ENCODE measurements at places on chromosomes 1 and 21. TPM values are rescaled to one million over a fixed set of nuclear protein-coding genes. Genes with fewer than 3 reads are reported as not detected.

F5 gene
- total RNA-seq = not detected

GPR153 gene
- 2.9 TPM for total RNA-seq

TMEM59 gene
- 365 TPM for total RNA-seq

KPRP gene
- not detected for total RNA-seq

GRCh38 chr1:161330346-161330745 lies 16.2 kb downstream of the SDHC start:
- no peak for DNase-seq

GRCh38 chr1:44505210-44505993 lies 100.3 kb downstream of the RNF220 start:
- DNase-seq = no peak

- DNase-seq = no peak
These were observed 11.3 kb upstream of the SYT6 start for GRCh38 chr1:114164840-114165543.

DNA sequence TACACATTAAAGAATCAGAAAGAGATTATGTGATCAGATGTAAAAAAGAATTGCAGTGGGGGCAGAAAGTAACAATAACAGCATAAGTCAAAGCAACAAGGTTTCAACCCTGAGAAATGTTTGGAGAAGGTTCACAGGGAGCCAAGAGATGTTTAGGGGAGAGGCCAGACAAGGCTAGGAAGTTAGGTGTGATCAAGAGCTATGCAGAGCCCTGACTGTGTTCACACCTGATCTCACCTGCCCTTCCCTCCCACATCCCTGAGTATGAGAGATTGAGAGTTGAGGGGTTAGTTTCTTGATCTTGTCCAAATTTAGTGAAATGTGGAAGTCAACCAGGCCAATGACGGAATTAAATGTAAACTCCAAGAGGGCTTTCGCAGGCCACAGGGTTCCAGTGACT lies 10.2 kb downstream of the PTPN14 start:
- no peak for DNase-seq

- DNase-seq = no peak
These were observed 119.7 kb upstream of the LMO4 start for GRCh38 chr1:87208931-87209330.

DNA sequence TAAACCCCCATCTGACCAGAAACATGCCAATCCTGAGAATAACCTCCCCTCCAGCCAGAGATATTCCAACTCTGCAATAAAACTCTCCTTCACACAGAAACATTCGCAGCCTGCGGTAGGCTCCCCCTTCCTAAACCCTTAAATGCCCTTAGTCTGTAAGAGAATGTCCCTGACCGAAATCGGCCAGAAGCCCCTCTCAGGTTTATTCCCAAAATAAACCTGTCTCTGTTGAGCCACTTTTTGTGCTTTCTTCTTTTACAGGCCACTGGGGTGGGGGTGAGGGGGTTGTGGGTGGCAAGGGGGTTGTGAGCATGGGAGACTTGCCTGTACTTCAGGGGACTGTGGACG lies 4.6 kb downstream of the PRXL2B start:
- no peak for DNase-seq

DNA sequence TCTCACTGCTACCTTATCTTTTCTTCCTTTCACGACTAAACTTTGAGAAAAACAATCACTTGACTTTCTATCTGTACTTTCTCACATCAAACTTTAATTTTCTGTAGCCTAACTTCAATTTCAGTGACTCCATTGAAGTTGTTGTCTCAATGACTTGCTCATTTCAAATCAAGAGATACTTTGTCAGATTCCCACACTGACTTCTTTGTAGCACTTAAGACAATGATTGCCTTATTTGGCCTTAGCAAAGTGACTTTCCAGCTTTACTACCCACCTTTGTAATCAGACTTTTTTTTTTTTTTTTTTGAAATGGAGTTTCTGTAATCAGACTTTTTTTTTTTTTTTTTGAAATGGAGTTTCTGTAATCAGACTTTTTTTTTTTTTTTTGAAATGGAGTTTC lies 37.0 kb downstream of the AGO4 start:
- no peak for DNase-seq
